ENCODE measurements at places on chromosomes 5 and 9.

GRCh38 chr9:97076238-97076637 lies 37.3 kb upstream of the CTSV start:
- DNase-seq = no peak

DNA sequence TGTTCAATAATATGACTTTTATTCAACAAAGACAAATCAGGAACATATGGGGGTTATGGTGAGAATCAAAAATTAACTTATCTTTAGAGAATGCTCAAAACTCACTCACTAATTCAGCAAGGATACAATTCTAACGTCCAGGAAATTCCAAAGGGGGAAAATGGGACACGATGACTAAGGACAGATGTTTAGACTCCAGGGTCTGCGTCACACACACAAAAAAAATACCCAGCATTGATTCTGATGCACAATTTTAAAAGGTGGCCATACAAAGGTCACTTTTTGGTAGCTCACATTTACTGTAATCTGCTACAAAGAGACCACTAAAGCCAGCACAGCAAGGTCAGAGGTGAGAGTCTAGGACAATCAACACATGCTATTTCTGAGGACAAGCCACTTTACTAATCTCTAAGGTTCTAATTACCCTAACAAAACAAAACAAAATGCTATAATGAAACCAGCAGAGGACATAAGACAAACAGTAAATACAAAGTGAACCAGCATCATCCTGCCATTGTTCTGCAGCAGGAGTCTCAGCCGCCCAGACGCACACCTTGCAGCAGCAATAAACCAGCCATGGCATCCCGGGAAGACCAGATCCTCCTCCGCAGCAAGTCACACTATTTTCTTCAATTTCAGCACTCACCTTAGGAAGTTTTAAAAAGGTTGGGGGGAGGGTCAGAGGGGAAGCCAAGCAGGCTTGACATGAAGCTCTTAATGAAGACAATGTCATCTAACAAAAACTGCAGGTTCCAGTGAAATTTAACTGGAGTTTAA lies 57.8 kb downstream of the TTC39B start:
- DNase-seq = no peak

DNA sequence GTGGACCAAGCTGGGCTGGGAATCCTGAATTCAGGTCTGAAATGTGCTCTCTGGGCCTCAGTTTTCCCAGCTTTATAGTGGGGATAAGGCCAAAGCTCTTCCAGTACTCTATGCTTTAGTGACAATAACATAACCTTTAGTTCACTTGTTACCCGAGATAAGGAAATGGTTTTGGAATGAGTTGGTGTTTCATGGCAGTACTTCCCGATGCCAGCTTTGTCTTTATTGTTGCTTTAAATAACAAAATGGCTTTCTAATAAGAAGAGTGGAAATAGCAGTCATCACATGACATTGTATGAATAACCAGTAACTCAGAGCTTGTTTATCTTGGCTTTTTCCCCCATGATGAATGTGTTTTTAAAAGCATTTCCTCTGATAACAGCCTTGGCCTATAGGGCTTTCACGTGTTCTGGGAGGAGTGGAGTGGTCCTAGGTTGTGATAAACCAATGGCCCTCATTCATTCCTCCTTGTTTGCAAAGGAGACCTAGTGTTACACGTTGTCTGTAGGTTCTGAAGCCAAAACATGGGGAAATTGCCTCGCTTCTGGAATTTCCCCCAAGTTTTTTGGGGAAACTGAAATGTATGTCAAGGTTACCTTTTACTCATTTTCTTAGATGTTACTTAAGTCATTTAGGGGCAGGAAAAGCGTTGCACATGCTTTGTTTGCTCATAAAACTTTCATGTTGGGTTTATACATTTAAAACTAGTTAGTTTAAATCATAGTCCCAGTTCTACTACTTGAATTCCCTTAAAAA lies 53.7 kb downstream of the ZNF618 start:
- DNase-seq = no peak

DNA sequence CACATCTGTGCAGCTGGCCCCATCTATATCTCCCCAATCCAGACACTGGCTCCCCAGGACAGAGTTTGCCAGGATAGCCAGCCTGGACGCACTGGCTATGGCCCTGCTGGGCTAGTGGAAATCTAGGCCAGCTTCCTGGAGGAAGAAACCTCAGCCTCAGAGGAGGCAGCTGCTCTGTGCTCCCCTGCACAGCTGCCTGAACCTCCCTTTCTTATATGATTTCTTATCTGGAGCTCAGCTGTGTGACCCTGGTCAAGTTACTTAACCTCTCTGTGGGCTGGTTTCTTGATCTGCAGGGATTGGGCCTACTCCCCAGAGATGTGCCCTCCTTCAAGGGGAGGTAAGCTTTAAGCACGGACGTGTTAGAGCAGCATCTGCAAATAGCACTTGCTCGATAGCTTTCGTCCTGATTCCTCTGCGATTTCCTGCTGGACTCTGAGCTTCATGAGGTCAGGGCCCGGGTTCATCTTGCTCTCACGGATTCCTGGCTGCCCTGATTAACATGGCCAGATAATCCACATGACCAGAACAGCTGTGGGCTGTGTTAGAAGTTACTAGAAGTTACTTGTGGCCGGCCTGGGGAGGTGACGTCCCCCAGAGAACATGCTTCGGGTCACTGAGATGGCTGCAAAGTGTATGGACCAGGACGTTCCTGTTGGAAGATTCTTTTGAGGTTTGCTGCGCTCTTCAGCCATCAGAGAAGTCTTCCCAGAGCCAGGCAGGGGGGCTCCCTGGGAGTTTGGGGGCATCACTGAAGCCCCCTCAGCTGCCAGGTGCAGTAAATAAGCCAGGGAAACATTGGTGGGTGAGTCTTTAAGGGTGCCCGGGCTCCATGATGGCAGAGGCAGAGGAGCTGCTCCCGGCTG lies 14.5 kb downstream of the C9orf50 start:
- no peak for DNase-seq

- no peak for DNase-seq
Observed at GRCh38 chr9:107481035-107481434, 8.5 kb downstream of the KLF4 start.

- DNase-seq = peak; percentile 41
Observed at GRCh38 chr9:72633966-72634365, 112.6 kb downstream of the TMC1 start.

DNA sequence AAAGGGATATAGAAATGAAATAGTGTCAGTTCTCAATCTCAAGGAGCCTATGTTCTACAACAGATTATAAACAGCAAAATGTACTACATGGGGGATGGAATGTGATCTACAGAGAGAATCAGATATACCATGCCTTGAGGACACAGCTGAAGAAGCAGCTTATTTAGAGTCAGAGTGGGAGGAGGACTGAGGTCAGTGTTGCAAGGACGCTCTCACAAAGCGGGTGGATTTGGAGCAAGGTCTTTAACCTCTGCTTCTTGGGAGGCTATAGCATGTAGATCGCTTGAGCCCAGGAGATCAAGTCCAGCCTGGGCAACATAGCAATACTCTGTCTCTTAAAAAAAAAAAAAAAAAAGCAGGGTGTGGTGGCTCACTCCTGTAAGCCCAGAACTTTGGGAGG lies 32.8 kb upstream of the PLIN2 start:
- DNase-seq = no peak

GRCh38 chr5:170740551-170741205 lies 42.8 kb upstream of the GABRP start:
- DNase-seq = no peak

DNA sequence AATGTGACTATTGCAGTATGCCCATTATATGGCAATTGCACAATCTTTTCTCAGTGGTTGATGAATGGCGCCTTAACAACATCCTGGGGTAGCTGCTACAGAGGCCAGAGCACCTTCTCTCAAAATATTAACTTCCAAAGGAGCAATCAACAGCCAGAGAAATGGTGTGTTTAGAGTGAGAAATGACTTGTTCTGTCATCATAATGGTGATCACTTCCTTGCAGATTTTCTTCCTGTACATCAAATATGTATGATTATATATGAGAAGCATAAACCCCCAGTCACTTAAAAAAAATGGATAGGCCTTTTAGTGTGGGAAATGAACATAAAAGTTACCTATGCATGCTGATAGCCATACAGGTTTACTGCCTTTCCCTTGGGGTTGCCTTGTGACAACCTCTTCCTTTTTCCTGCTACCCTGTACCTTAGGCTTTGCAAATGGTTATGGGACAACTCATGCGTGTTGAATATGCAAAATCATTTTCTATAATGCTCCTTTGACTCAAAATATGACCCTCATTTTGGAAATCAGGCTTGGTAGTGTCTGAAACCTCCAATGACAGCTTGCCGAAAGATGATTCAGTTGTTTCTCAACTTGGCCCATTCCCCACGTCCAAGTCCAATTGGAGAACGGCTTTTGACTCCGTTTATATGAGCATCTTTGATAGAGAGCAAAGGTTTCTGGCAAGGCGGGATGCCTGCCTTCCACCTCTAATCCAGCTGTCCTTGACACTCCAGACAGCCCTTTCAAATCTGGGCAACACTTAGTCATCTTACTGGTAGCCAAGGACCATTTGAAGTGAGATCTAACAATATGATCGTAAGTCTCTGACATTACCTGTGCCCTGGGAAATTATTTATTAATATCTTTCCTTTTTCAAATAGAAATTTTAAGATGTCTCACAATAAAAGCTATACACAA lies 69.3 kb downstream of the SLC1A1 start:
- DNase-seq = no peak

DNA sequence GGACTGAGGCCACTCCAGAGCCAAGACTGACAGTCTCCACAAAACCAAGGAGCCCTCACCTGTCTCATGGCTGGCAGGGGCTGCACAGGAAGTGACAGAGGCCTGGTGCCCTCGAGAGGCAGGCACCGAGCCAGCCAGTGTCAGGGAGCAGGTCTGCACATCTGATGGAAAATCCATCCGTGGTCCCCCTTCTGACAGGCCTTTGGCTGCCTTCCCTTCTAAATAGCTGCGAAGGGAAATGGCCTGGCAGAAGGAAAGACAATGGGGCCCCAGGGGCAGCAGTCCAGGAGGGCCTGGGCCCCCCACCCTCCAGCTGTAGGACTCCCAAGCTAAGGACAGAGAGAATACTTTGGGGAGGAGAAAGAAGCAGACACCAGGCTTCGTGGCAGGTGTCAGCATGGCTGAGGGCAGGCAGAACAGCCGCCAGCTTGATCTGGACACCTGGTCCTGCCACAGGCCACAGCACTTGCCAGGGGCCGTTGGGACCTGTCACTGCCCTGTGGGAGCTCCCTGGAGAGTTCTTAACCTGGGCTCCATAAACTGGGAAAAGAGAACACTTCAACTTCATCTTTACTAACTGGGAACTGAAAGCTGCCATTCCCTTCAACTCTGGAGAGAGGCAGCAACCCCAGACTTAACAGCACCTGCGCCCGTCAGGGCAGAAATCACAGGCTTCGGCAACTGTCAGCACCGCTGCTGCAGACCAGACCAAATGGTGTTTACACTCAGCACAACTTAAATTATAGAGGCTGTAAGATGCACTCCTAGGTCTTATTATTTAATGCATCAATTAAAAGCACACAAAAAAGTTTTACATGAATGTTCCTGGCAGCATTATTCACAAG lies 22.0 kb downstream of the ADAMTS2 start:
- DNase-seq = no peak

GRCh38 chr9:130699047-130699446 lies 5.5 kb downstream of the EXOSC2 start:
- no peak for DNase-seq

DNA sequence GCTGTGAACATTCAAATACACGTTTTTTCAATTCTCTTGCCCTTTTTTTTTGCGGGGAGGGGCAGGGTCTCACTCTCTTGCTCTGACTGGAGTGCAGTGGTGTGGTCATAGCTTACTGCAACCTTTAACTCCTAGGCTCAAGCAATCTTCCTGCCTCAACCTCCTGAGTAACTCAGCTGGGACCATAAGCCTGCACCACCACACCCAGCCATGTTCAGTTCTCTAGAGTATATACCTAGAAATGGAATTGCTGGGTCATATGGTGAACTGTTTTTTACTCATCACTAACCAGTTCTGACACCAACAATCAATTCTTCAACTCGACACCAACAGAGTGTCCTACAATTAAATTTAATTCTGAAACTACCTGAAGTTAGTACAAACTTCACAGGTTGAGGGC lies 85.5 kb upstream of the ZNF169 start:
- peak; percentile 53 for DNase-seq

DNA sequence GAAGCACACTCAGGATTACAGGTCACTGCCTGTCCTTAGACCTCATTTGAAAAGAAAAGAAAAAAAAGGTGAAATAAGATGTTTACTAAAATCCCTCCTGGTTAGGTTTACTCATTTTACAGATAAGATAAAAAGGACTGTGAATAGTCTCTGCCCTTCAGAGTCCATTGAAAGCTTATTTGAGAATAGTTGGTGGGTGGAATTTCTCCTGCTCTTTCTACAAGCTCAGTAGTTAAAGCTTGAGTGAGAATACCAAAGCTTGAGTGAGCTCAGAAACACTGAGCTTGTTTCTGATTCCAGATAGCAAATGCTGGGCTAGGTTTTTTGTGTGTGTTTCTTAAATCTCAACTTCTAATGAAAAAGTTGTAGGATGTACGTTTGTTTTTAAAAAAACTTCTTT lies 106.7 kb downstream of the SLF1 start:
- no peak for DNase-seq

- peak; percentile 71 for DNase-seq
Observed at GRCh38 chr5:132662925-132663770, 5.2 kb downstream of the IL13 start.

DNA sequence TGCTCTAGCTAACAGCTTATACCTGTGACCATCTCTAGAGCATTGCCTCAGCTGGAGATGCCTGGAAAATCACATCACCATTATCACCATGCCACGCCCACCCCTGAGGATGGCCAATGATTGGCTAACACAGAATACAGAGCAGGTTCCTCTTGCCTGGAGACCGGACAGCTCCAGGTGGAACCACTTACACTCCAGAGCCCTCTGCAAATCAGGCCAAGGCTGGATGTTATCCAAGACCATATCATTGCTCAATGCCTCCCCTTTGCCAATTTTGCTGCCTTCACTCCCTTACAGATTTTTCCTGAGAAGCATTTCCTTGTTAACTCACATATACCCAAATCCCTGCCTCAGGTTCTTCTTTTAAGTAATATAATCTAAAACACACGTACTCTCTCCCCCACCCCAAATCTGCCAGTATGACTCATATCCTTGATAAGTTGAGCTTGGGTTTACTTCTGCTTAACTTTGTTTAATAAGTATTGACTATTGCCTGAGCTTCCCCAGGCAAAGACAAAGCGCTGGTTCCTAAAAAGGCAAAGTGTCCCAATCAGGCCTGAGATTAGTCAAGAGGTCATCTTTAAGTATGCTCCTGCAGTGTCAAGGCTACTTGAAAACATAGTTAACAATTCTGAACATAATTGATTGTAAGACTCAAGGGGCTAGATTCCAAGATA lies 309.6 kb downstream of the EPB41L4A start:
- no peak for DNase-seq

All from stimulated activated CD8-positive, alpha-beta memory T cell treated with anti-CD3 and anti-CD28 coated beads, Interleukin-4, amount 100 ng/mL, for 48 hours (primary cell).